ENCODE measurements at places on chromosomes 4 and X.
A peak's percentile ranks its signal among the peaks of the same experiment; 100 is the strongest.

DNA sequence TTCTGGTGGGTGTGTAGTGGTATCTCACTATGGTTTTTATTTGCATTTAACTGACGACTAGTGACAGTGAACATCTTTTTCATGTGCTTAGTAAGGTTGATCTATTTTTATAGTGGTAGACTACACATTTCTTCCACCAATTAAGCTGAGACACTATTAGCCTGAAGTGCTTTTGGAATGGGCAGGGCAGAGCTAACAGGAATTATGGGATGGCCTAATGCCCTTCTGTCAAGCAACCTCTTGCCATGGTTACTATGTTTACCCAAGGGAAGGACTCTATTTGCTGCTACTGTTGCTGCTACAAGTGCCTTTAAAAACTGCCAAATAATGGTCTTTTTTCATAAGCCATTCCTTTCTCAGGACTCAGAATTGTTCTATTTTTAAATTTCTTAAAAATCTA, 676.7 kb upstream of the ACTRT1 start:
- DNase-seq: no peak

- no peak for DNase-seq
Measured at GRCh38 chrX:120736989-120737388, 107.1 kb upstream of the C1GALT1C1 start.

DNA sequence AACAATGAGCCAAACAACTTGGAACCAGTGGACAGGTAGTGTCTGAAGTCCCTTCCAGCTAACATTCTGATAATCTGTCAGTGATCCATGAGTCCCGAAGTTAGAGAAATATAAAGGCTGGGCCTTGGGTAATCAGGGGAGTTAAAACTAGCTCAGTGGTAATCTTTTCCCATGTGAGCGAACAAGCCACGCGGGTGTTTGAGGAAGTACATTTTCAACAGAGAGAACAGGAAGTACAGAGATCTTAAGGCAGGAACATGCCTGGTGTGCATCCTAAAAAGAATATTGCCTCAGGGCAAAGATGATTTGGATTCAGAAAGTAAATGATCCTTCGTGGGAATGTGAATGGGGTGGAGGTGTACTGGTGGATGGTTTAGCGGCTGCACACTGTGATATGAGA, 42.9 kb downstream of the FNIP2 start:
- no peak for DNase-seq

- no peak for DNase-seq
Measured at GRCh38 chr4:105637408-105638176, 70.9 kb downstream of the INTS12 start.

GRCh38 chr4:183504064-183504929, 561 bp upstream of the ING2 start:
- peak; percentile 99 for DNase-seq

DNA sequence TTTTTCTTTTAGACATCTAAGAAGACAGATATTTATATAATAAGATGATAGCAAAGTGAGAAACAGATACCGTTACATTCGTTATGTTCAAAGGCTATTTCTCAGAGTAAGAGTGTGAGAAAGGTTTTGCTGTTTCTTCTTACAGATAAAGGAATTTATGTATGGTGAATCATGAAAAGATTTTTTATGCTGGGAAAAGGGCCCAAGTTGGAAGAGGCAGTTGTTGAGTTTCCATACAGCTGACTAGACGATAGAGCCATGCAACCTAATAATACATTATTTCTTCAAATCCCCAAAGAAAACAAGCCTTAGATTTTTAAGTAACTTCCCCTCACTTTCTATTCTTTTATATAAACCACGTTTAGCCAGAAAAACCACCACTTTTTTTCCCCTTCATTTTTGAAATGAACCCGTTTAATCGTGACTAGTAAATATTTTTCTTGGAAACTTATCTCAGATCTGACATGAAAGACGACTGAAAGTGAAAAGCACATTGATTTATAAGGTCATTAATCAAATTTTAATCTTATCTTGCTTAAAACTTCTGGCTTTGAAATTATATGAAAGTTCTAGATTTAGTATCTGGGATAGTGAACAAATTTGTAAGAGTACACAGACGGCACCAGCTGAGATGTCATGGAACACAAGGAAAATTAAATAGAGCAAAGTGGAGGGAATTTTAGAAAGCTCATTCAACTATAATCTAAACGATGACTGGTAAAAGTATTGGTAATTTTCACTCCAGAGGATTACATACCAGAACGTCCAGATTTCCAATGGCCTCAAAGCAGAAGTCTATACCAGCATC, 10.9 kb downstream of the ADH6 start:
- DNase-seq: no peak

GRCh38 chrX:148700021-148700420, 199.6 kb downstream of the AFF2 start:
- no peak for DNase-seq

GRCh38 chr4:77203380-77204197, 46.6 kb downstream of the CCNG2 start:
- DNase-seq: peak; percentile 77

- no peak for DNase-seq
Measured at GRCh38 chr4:169272265-169272886, 1.6 kb upstream of the SH3RF1 start.

GRCh38 chr4:52142816-52143215, 91.7 kb downstream of the SPATA18 start:
- DNase-seq: no peak

- no peak for DNase-seq
Measured at GRCh38 chr4:61201561-61201960, 1.4 kb downstream of the ADGRL3 start.

DNA sequence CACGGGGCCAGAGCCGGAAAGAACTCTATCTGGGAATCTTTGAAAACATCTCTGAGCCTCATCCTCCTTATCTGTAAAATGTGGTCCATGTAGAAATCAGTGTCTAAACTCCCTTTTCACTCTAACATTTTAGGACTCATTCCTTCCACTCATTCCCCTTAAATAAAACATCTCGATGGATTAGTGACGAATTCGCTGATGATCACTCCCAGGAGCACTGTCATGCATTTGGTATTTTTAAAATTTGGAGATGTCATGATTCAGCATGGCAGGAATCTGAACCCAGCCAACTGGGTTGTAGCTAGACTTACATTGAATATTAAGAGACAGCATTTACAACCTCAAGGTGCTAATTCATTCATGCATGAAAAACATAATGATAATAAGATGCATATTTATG, 88.1 kb downstream of the SPANXN3 start:
- no peak for DNase-seq

- DNase-seq: no peak
Measured at GRCh38 chr4:54032558-54033135, 31.8 kb downstream of the CHIC2 start.

GRCh38 chr4:75786938-75787337, 62.6 kb downstream of the USO1 start:
- DNase-seq: no peak

GRCh38 chr4:163590103-163590502, 95.6 kb downstream of the TMA16 start:
- no peak for DNase-seq
